ENCODE measurements at places on chromosomes 1 and 21. TPM values are rescaled to one million over a fixed set of nuclear protein-coding genes. Genes with fewer than 3 reads are reported as not detected.

FMO1 gene
- not detected for total RNA-seq

PLA2G5 gene
- not detected for total RNA-seq

C1orf232 gene
- total RNA-seq, result not detected

SPRR2G gene
- not detected for total RNA-seq

CFAP141 gene
- not detected for total RNA-seq

POU3F1 gene
- total RNA-seq, result 0.30 TPM

GNG4 gene
- 0.18 TPM for total RNA-seq

RGS4 gene
- total RNA-seq, result 25.9 TPM

- no peak for DNase-seq
These were observed 3.4 kb downstream of the PPP2R5A start for GRCh38 chr1:212288615-212289014.

GRCh38 chr21:32772281-32773047 is 909 bp upstream of the PAXBP1 start:
- DNase-seq, result peak; percentile 13

DNA sequence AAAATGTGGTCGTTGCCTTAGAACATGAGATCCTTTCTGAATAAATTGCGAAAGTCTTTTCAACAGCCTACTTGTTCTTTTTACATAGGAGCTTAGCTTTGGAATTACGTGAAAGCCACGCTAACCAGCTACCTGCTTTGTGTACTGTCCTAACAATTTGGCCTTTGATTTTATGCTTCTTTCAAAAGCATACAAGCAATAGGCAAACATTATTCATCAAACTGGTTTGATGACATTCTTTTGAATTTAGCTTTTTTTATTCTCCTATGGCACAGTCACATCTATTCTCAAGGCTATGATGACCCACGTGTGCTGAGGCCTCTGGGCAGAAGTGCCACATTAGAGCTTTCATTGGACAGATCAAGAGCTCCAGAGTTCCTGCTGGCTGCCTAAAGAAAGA is 178.0 kb upstream of the DPT start:
- no peak for DNase-seq

- no peak for DNase-seq
These were observed 11.1 kb upstream of the CD48 start for GRCh38 chr1:160722726-160723125.

DNA sequence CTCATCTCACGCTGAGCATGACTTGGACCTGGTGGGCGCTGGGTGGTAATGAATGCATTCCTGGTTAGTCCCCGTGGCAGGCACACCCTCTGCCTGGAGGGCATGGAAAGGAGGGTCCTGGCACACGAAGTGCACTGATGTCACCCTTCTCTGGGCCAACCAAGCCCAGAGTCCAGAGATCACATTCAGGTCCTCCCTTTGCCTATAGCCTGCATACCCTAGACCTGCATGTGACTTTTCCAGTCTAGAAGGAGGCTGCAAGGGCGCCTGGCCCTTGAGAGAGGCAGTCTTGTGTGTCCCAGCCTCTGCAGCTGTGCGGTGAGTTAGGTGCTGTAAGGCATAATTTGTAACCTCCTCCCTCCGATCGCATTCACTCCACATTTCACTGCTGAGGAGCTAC is 22.1 kb downstream of the PADI2 start:
- no peak for DNase-seq

DNA sequence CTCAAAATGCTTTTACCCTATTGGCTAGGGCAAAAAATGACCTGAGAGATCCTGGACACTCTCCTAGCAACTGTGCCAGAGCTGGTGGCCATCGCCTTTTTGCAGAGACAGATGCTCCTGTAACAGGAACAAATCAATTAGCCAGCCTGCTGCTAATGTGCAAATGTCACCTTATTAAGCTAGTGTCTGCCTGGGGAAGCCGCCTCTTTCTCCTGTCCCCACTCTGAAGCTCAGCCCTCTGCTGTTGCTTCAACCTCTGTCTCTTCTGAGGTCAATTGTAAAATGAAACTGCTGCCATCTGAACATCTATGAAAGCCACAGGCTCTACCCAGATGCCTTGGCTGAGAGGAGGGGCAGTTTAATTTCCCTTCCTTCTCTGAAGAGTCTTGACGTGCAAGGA is 85.5 kb upstream of the CACNA1E start:
- no peak for DNase-seq

GRCh38 chr1:62057641-62058290 is 136.9 kb upstream of the L1TD1 start:
- no peak for DNase-seq

DNA sequence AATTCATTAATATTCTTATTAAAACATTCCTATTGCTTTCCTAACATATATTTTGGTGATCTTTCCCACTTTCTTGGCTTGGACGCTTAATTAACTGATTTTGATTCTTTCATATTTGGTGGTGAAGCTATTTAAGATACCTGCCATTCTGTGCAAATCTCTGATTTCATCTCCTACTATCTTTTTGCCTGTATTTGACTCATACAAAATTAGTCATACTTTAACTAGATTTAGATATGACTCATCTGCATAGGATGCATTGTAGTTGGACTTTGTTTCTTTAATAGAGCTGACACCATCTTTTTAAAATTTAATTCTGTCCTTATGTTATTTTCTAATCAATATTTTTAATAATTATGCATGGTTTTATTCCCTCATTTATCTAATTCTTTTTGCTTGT is 93.8 kb upstream of the PLPPR4 start:
- no peak for DNase-seq

DNA sequence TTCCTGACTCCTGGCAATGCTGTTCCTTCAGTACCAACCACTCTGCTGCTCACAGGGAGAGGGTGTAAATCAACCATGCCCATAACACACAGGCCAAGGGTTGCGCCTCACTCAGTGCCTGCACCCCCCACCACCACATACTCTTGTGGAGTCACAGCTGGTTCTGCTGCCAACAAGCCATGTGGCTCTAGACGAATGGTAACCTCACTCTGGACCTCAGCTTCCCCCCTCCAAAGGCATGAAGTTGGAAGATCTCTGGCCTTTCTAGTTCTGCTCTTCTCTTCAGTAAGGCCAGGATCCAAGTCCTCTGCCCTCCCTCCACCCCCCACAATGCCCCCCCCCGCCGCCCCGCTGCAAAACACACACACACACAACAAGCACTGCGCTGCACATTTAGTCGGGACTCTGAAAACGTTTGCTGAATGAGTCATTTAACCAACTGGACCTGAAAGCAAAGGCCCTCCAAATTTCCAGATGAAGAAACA is 1.7 kb upstream of the GLIS1 start:
- DNase-seq, result peak; percentile 68

DNA sequence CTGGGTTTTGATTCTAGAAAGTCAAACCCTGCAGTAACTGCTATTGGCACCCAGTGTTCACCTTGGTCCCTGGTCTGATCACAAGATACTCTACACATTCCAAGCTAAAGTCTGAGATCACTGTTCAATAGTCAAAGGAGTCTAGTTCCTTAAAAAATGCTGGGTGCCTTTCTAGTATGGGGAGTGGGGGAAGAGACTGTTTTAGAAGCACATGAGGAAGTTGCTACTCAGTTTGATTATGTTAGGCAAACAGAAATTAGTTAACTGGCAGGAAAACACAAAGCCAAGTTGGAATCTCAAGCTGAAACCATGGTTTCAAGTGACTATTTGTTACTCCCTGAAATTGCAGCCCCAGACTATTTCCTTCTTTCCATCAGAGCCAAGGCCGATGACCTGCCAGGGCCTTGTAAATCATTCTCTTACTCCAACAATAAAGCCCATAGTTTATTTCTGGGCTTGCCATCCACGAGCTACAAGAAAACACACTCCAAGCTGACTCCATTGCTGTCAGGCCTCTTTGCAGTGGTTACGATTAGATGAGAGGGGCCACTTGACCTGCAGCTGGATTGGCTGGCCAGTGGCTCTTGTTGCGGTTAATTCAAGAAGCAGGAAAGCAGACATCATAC is 21.1 kb upstream of the VTCN1 start:
- DNase-seq, result no peak

GRCh38 chr1:18907917-18908845 is 5.8 kb upstream of the ALDH4A1 start:
- DNase-seq, result no peak

DNA sequence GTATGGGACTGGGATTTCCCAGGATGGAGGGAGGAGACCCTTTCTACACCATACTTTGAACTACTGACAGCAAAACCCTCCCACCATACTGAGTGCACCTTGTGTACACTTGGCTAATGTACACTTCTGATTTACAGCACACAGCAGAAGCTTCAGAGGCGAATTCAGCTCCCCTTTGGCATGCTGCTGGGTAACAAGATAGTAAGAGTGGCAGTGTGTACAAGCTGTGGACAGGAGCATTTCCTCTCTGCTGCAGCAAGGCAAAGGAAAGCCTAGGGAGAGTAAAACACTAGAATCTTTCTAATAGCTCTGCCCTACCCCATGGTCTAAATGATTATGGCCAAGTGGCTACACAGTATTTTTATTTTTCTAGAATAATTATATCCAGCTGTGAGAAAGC is 83.9 kb upstream of the ARTN start:
- DNase-seq, result peak; percentile 40

DNA sequence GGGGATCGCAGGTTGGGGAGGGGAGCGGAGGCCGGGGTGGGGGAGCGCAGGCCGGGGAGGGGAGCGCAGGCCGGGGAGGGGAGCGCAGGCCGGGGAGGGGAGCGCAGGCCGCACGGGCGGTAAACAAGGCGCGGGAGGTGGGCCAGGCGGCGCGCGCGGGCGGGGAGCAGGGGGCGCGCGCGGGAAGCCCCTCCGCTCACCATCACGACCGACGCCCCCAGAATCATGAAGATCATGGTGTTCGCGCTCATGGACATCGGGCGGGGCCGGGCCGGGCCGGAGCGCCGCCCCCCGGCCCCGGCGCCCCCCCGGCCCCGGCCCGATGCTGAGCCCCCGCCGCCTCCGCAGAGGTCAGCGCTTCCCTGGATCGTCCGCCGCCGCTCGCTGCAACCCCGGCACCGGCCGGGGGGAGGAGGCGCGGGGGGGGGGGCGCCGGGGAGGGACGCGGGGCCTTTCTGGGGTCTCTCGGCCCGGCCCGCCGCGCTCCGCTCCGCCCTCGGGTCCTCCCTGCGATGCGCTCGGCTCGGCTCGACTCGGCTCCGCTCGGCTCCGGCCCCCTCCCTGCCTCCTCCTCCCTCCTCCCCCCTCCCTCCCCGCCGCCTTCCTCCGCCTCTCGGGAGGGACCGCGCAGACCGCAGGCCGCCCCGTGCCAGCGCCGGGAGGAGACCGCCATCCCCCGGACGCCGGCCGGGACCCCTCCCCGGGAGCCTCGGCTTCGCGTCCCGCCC is at the start of gene TMEM240:
Gene TMEM240 (minus strand): TSS at position 535 of the 728 bp plus-strand sequence. CDS start 278 bp downstream, at position 257.
- DNase-seq, result peak; percentile 89

- DNase-seq, result no peak
These were observed 89.4 kb downstream of the PTPRU start for GRCh38 chr1:29325675-29326074.

DNA sequence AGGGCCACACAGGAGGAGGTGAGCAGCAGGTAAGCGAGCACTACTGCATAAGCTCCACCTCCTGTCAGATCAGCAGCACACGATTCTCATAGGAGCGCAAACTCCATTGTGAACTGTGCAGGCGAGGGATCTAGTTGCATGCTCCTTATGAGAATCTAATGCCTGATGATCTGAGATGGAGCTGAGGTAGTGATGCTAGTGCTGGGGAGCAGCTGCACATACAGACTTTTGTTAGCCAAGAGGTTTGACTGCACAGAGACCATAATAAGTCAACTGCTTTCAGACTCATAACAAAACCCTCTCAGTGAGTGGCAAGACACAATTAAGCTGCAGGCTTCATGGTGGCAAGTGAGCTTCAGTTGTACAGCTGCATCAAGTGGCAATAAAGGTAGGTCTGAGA is 83.4 kb downstream of the PSMG1 start:
- no peak for DNase-seq

- DNase-seq, result no peak
These were observed 2.1 kb upstream of the KCNAB2 start for GRCh38 chr1:6043561-6043960.

DNA sequence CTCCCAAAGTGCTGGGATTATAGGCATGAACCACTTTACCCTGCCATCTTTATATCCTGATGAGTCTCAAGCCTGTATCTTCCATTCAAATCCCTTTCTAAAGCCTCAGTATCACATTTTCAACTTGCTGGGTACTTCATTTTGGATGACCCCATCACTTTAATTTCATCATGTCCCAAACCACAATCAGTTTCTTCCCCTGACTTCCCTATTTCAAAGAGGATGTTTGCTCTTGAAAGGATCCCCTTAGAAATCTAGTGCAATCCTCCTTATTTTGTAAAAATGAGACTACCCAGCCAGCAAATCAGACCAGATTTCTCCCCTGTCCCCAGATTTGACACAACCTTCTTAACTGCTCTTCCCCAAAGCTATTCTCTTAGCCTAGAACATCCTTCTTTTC is 7.0 kb upstream of the TRIT1 start:
- no peak for DNase-seq

DNA sequence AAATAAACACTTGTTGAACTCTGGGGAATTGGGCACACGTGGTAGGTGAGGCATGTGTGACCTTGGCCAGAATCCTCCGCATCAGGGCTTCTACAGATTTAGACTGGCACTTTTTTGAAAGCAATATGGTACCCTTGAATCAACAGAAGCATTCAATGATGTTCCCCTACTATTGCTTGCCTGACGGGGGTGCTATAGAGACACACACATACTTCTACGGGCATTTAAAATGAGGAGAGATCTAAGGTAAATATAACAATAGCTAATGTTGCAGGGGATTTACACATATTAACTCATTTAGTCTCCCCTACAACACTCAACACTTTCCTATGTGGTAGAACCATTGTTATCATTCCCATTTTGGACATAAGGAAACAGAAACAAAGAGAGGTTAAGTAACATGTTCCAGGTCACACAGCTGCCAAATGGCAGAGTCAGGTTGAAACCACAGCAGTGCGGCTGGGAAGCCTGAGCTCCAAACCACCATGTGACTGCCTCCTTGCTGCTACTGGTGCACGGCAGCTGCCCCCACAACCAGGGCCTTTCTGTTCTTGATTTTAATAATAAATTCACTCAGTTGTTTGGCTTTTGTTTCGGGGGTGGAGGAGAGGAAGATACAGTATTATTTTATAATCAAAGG is 147.4 kb downstream of the ZNF281 start:
- no peak for DNase-seq

- DNase-seq, result no peak
These were observed 81.8 kb downstream of the RGS7 start for GRCh38 chr1:241275226-241275625.

Measured in cardiac muscle cell (in vitro differentiated cells and primary cell).